Activated T-helper 1 cell treated with anti-CD3 and anti-CD28 coated beads, Interleukin-2, amount 50 U/mL, for 16 hours (primary cell): ENCODE measurements at places on chromosomes 7 and 10.

DNA sequence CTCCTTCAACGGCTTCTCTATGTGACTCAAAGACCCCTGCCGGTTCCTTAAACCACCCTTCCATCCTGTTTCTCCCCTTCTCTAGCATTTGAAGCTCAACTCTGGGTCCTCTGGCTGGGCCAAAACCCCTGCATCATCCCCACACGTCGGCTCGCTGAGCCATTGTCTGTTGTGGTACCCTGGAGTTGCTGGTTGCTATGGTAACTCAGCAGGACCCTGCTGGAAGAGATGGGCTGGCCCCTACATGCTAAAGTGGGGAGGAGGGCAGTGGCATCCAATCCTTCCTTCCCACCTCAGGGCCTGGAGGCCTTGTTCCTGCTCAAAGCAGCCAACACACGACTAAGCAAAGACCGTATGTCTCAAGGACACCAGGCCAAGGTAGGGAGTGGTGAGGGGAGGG lies 452.5 kb downstream of the PLXNA4 start:
- no peak for DNase-seq

DNA sequence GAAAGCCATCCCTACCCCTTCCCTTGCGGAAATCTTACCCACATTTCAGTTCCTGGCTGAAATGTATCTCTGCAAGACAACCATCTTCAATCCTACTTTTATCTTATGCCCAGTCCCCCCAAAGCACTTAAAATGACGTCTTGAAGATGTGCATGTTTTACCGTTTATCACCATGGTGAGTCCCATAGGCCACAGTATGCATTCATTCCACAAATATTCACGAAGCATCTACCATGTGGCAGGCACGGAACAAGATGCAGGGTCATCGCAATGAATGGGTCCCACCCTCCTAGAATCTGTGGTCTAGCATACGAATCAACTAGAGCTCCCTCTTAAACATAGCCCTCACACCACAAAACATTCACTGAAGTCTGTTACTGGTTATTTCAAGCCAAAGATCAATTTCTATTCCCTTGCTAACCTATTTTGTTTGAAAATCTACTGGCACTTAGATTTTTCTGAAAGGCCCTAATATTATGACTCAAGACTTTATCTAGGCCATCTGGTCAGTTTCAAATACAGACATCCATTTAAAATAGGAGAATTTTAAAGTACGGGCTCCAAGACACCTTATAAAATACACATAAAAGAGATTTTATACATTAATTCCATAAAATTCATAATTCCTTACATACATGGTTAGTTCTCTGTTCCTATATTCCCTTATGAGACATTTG lies 99.4 kb downstream of the PARD3 start:
- no peak for DNase-seq

GRCh38 chr7:128366300-128366699 lies 4.8 kb upstream of the PRRT4 start:
- DNase-seq, result no peak

DNA sequence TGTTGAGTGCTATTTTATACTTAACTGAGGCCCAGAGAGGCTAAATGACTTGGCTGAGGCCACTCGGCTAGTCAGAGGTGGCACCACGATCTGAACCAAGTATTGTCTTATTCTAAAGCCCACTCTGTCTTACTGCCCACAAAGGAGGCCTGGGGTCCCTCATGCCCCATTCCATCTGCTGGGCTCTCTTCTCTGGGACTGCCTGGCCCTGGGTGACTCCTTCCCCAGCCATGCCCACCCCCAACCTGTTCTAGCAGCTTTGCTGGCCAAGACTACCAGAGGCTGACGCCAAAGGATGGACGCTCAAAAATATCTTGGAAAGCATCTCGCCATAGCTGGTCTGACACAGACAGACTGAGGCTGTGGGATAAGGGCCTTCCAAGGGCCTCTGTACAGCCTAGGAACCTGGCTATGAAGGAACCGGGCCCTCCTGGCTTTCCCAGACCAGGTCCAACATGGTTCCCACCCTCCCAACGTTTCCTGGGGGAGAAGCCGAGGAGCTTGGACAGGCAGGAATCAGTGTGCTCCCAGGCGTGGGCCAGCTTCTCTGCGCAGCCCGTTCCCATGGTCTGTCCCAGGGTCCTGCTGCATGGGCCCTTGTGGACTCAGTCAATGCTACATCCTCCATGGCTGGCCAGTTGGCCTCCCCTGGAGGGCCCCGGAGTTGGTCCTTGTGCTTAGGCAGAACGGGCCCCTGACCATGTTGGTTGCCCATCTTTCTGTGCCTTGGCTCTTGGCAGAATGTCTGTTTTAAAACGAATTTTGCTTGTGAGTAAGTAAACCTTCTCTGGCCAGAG lies 11.7 kb downstream of the HSPA12A start:
- no peak for DNase-seq

GRCh38 chr7:77995717-77996116 lies 197.1 kb downstream of the PHTF2 start:
- DNase-seq, result no peak

DNA sequence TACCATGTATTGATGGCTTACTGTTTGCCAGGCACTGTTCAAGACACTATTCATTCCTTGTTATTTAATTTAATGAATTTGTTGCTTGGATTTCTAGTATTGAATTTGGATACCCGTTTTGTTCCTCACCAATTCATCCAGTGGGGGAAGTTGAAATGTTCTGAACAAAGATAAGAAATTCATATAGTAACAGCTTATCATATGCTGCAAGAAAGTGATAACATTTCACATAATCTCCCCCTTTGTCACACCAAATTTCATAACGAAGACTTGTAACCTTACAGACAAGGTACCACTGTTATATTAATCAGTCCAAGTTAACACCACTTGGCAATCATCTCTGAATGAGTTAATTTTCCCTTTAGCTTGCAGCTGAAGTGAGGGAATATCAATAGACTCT lies 42.1 kb downstream of the SCIN start:
- DNase-seq, result no peak

GRCh38 chr10:118458957-118459641 lies 117.0 kb upstream of the FAM204A start:
- DNase-seq, result no peak

DNA sequence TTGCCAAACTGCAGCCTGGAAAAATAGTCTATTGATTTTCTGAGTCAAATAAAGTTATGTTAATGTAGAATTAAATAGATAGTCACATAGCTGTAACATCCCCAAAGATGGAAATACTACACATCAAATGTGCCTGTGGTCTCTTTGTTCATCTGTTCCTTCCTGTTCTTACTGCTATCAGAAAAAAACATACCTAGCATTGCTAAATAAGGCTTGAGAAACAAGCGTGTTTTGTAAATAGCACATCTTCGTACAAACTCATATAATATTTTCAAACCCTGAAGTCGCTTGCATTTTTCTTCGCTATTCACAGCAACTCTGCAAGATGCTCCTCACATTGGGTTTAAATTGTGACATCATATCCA lies 116.1 kb downstream of the KLF6 start:
- no peak for DNase-seq

- no peak for DNase-seq
These were observed 15.2 kb upstream of the LBX1 start for GRCh38 chr10:101244321-101245050.

- DNase-seq, result no peak
These were observed 13.4 kb upstream of the NPFFR1 start for GRCh38 chr10:70297224-70297623.

DNA sequence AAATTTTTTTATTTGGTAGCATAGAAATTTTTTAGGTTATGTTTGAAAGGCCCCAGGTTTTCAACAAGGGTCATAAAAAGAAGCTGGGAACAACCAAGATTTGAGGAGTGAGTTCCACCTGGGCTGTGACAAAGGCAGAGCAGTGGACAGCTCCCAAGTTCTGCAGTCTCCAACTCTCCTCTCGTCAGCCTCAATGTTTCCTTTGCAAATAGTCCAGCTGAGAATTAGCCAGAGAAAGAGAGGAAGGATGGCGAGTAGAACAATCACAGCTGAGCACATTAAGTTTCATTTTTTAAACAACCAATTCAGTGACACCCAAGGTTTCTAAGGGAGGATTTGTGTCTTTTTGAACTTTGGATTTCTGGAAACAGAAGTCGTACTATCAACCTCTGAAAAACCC lies 143.2 kb downstream of the NRCAM start:
- DNase-seq, result no peak

DNA sequence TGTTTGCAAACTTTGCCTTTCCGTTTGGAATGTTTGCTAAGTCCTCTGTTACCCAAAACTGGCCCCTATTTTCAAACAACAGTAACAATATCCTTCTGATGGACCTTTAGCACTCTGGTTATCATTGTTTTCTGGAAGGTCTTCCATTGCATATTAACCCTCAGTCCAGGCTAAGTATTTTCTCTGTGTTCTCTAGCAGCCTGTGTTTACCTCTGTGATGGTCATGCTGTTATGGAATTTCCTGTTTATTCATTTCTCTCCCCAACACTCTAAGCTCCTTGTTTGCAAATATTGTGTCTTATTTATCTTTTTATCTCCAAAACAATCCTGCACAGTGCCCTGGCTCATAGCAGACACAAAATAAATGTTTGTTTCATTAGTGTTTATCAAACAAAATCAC lies 560.3 kb downstream of the ATRNL1 start:
- no peak for DNase-seq

DNA sequence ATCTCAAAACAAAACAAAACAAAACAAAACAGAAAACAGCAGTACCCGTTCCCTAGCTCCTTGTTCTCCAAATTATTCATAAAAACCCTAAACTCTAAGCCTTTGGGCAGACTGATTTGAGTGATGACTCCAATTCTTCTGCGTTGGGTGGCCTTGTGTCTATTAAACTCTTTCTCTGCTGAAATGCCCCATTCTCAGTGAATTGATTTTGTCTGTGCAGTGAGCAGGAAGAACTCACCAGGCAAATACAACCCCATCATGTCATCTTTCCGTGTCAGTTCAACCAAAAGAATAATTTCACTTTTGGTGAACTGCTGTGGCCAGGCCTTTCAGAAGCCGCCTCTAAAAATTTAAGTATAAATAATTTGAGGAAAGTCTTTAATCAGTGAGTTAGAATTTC lies 18.5 kb upstream of the TSPAN13 start:
- no peak for DNase-seq

DNA sequence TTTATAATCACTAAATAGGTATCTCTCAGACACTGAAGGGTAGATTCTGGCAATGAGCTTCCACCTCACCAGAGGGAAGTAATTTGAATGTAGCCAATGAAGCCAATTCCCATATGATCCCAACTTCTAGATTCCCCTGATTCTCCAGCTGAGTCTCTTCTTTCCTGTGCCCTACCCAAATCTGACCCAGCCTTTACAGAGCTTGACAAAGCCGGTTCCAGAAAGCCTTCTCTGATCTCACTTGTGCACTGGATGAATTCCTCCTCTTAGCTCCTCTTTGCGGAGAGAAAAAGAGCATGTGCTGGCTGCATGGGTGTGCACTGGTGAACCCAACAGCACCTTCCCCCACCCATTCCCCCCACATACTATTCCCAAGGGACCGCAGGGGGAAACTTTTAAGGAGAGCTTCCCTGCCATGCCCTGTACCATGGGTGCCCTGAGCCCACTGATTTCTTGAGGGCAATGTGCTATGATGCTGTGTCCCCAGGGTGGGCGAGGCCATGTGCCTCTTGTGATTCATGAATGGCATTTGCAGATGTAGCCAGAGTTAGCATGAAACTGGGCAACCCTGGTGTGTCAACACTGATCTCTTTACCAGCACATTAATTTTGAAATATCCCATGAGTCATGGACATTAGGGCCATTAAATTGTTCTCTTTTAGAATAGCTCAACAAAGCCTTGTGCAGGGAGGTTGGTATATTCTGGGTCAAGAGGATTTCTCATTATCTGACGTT lies 50.4 kb upstream of the PLEKHA1 start:
- DNase-seq, result no peak

- no peak for DNase-seq
These were observed 23.3 kb downstream of the PRKG1 start for GRCh38 chr10:51097546-51097945.

DNA sequence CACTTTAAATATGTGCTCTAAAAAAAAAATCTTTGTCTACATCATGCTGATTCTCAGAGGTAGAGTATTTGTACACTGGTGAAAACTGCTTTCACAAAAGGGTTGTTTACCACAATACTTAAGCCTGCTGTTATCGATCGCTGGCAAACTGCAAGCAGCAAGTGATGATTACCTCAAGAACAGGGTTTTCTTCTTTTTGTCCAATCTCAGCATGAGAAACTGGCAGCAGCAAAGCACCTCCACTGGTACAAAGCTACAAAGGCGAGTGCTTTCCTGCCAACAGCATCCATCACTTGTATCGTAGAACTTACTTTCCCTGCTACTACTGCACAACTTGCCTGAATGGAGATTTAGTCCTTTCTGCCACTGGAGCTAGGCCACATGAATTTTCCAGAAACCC lies 276.5 kb downstream of the DGKB start:
- no peak for DNase-seq

GRCh38 chr10:96413151-96413787 lies 54.5 kb upstream of the OPALIN start:
- no peak for DNase-seq

DNA sequence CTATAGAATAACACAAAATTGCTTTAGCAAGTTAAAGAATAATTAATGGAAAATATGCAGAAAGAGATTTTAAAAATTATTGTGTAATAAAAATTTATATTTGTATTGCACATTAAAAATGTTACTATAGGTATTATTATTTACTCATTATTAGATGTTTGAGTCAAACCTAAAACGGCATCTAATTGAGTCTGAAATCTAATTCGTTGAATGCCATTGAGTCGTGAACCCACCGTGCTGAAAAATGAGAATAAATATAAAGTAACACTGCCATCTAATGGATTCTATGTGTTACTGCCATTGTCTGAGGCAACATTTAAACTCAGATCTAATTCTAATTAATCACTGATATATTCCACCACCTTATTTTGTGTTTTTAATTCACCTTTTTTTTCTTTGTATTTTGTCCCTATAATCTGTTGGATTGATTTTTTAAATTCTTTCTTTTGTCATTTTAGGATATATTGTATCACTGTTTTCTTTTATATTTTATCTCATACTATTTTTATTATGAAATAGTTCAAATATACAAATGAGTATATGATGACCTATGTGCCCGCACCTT lies 62.2 kb downstream of the SAMD9 start:
- DNase-seq, result no peak

DNA sequence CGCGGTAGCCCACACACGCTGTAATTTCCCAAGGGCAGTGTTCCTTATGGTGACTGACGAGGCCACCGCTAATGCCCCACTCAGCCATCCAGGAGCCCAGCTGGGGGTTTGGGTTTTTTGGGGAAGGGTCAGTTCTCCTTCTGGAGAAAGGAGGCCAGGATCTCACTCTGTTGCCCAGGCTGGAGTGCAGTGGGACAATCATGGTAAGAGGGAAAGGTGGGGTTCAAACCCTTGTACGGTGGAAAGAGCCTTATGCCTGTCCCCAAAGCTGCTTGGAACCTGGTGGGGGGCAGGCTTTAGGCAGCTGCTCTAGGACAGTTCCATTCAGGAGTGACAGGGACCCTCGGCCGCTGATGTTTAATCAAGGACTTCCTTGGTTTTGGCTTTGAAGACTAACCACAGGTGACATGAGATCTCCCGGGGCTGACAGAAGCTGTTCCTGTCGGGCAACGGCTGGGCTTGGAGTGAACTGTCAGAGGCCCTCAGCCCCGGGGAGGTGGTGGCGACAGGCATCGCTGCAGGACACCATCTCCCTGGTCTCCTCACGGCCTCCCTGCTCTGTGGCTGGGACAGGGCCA lies 84.5 kb downstream of the CARD11 start:
- no peak for DNase-seq

- DNase-seq, result no peak
These were observed 102.7 kb downstream of the MACC1 start for GRCh38 chr7:20114468-20114867.

- DNase-seq, result no peak
These were observed 96.7 kb upstream of the TMEM26 start for GRCh38 chr10:61549861-61550260.

GRCh38 chr7:37262181-37262580 lies 186.5 kb downstream of the ELMO1 start:
- DNase-seq, result no peak

GRCh38 chr10:88853155-88853881 lies 1.7 kb upstream of the ANKRD22 start:
- no peak for DNase-seq
